Daoy (cell line): ENCODE measurements at places on chromosomes 16 and 17. TPM values are rescaled to one million over a fixed set of nuclear protein-coding genes. Genes with fewer than 3 reads are reported as not detected.

HID1 gene
- total RNA-seq = 0.11 and 0.45 TPM in 2 replicates

GRCh38 chr17:64632606-64633005 lies 29.5 kb downstream of the SMURF2 start:
- no peak for DNase-seq

DNA sequence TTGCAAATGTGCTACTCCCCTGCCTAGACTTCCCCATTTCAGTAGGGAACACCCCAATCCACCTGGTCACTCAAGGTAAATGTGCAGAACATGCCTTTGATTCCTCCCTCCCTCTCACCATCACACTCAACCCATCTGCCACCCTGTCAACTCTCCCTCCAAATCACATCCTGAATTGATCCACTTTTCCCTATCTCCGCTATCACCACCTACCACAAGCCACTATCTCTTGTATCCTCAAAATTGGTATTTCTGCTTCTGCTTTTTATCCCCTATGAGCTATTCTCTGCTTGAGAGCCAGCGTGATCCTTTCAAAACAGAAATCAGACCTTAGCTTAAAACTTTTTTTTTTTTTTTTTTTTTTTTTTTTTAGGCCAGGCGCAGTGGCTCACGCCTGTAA lies 5.4 kb upstream of the NOL11 start:
- no peak for DNase-seq

NTN1 gene
- total RNA-seq = 6.8 and 7.1 TPM in 2 replicates

- DNase-seq = peak; percentile 36
These were observed 19.8 kb downstream of the JPH3 start for GRCh38 chr16:87621976-87622713.

- DNase-seq = no peak
These were observed 66.7 kb downstream of the PPM1E start for GRCh38 chr17:58822148-58823050.

TBC1D3 gene
- total RNA-seq = 0.69 and 1.1 TPM in 2 replicates

- no peak for DNase-seq
These were observed 9.8 kb downstream of the RASL10B start for GRCh38 chr17:35740997-35741931.

- DNase-seq = no peak
These were observed 2.1 kb upstream of the MAF start for GRCh38 chr16:79602628-79603014.

DNA sequence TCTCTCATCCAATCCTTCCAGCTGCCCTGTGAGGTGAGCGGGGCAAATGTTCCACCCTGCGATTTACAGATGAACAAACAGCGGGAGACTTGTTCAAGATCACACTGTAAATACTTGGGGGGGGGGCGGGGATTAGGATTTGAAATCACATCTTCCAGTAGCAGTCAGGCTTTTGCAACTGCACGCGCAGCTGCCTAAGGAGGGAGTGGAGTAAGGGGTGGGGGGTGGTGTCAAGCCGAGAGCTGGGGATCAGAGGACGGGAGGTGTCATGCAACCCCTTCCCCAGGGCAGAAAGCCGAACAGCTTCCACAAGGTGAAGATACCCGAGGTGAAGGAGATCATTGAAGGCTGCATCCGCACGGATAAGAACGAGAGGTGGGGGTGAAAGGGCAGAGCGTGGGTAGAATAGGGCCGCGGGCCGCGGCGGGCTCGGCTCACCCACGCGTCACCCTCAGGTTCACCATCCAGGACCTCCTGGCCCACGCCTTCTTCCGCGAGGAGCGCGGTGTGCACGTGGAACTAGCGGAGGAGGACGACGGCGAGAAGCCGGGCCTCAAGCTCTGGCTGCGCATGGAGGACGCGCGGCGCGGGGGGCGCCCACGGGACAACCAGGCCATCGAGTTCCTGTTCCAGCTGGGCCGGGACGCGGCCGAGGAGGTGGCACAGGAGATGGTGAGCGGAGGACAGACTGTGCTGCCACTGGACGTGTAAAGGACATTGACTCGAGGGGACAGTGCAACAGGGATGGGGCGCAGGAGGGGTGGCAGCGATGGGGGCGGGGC lies 4.6 kb downstream of the WNK4 start:
- DNase-seq = no peak

SOX9 gene
- 7.4 and 8.4 TPM in 2 replicates for total RNA-seq

- peak; percentile 77 for DNase-seq
These were observed at the start of gene MPP3 for GRCh38 chr17:43832976-43833829. Gene MPP3, minus strand, starts transcription at chr17:43833146. Its CDS starts 1,240 bp downstream, at chr17:43831906.

- peak; percentile 83 for DNase-seq
These were observed 1.1 kb downstream of the MT2A start for GRCh38 chr16:56609463-56609921.

NLRC3 gene
- 0.06 and 0.21 TPM in 2 replicates for total RNA-seq

- DNase-seq = no peak
These were observed 39.4 kb upstream of the ACSF3 start for GRCh38 chr16:89054261-89054661.

TBC1D28 gene
- total RNA-seq = not detected in 2 replicates

CRYBA1 gene
- not detected in 2 replicates for total RNA-seq

DNA sequence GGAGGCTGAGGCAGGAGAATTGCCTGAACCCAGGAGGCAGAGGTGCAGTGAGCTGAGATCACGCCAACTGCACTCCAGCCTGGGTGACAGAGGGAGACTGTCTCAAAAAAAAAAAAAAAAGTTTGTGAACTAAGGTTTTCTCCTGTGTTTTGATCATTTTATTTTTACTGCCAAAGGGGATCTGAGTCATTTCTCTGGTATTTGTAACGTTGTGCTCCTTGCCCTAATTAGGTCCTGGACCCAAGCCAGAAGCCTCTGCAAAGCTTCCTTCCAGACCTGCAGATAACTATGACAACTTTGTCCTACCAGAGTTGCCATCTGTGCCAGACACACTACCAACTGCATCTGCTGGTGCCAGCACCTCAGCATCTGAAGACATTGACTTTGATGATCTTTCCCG lies 32.1 kb downstream of the IST1 start:
- peak; percentile 85 for DNase-seq

KIF18B gene
- total RNA-seq = 4.9 and 8.4 TPM in 2 replicates

CSH2 gene
- not detected in 2 replicates for total RNA-seq

DNA sequence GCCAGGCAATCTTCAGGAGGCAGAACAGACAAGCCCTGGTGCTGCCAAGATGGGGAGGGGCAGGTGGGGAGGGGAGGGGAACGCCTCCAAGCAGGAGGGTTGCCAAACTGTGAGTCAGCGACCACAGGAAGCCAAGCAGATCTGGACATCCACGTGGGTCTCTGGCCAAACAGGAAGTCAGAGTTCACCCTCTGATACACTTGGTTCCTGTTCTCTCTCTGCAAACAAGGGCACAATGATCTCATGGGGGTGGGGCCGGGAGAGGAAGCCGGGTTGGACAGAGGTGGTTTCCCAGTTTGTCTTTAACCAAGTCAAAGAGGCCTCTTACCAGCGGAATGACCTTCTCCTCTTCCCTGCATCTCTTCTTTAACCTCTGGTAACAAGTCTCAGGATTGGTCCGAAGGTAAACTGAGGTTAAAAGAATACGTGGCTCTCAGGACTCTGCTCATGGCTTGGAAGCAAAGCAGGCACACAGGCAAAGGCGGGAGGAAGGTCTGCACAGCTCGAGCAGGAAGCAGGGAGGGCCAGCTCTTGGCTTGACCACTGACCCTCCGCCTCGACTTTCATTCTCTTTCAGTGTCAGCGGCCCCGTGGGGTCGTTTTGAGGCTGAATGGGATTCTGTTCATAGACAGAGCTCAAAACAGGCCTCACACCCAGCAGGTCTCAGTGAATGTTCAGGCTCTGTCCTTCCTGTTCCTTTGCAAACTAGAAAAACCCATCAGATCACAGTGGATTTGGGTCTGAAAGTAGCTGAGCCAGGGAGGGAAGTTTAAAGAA lies 32.9 kb downstream of the TK2 start:
- DNase-seq = peak; percentile 98

DNA sequence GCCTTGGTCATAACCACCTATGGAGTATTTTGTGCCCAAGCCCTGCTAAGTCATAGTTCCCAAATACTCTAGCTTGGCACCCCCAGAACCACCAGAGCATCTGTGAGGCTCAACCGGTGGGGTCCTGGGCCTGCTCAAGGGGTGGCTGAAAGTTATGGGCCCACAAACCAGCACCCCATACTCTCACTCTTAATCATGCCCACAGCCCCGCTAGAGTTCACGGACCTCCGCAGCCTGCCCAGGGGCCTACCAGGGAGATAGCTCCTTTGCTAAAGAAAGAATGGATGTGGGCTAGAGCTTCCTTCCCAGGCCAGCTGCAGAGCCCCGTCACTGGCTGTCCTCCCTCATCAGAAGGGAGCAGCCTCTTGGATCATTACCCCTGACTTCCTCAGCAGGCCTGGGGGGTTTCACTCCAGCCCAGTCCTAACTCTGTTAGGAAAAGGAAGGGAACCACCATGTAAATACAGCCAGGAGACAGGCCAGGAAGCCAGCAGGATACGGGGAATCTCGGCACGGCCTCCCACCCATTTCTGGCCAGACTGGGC lies 1.4 kb downstream of the GIT1 start:
- no peak for DNase-seq

DNA sequence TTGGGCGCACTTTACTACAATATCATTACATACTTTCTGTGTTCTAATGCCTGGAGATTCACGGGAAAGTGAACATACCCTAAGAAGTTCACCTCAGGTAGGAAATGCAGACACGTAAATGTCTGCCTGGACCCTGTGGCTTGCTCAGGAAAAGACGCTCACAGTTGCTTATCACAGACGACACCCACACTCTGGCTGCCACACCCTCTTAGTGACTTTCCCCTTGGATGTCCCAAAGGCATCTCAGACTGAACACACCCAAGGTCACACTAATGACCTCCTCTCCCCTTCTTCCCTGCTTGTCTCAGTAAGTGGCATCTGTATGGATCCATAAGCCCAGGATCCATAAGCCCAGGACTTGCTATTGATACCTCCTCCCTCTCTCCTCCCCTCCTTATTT lies 32.6 kb downstream of the CDRT15 start:
- DNase-seq = no peak

IRX5 gene
- total RNA-seq = 3.6 and 7.6 TPM in 2 replicates

DNAI2 gene
- not detected in 2 replicates for total RNA-seq

GRCh38 chr16:67278773-67279295 lies 498 bp upstream of the PLEKHG4 start:
- peak; percentile 66 for DNase-seq

GRCh38 chr17:58621174-58621573 lies 70.7 kb downstream of the TEX14 start:
- DNase-seq = no peak

TBX21 gene
- 0.06 TPM in 1 of 2 replicates, not detected in the other for total RNA-seq

GRCh38 chr17:1830288-1830687 lies 483 bp downstream of the RPA1 start:
- peak; percentile 18 for DNase-seq

TLCD2 gene
- total RNA-seq = 0.17 and 0.71 TPM in 2 replicates

KRTAP1-5 gene
- total RNA-seq = not detected in 2 replicates

GAST gene
- total RNA-seq = not detected in 2 replicates

DNA sequence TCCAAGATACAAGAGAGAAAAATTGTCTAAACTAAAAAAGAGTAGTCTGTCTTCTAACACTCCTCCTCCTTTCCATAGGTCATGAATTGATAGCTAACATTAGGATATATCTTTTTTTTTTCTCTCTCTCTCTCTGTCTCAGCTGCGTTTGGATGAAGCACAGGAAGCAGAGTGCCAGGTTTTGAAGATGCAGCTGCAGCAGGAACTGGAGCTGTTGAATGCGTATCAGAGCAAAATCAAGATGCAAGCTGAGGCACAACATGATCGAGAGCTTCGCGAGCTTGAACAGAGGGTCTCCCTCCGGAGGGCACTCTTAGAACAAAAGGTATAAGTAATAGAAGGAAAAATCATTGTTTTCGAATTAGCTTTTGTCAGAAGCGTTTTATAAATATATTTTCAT lies 32.9 kb downstream of the ABHD15 start:
- DNase-seq = no peak

DNA sequence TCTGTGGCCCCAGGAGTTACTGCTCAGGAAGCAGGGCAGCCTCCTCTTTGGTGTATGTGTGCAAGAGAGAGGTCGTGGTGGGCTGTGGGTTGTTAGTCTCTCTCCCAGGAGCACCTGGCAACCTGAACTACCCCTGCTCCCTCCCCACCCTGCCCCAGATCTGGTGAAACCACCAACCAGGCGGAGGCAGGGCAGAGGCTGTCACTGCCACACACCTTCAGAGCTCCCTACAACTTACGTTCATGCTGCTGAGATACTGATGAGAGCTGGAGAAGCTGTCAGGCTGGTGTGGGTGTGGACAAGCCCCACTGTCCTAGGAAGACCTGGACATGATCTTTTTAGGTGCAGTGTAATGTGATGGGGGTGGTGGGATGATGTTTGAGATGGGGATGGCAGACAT lies 24.3 kb downstream of the GOSR2 start:
- DNase-seq = no peak

KRTAP4-11 gene
- total RNA-seq = not detected in 2 replicates

BANP gene
- 16.1 and 16.7 TPM in 2 replicates for total RNA-seq

DNA sequence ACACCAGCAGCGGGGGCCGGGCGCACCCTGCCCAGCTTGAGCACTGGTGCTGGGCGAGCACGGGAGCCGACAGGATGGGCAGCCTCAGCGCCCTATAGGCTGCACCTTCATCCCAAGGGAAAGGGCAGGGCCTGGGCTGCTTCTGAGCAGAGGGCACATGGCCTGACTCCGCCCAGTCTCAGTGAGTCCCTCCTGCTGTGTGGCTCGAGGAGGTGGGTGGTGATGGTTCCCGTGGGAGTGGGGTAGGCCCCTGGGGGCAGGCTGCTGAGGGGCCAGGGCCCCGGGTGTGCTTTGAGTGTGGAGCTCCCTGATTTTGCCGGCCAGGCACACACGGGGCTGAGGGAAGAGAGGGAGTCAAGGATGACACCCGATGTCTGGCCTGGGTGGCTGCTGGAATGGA lies 37.9 kb downstream of the TSC2 start:
- DNase-seq = no peak

GRCh38 chr16:28496844-28497243 lies 2.4 kb downstream of the APOBR start:
- DNase-seq = no peak

- DNase-seq = peak; percentile 92
These were observed 29.4 kb upstream of the BAHCC1 start for GRCh38 chr17:81365601-81366585.

GRCh38 chr17:68576137-68576536 lies 25.0 kb downstream of the FAM20A start:
- DNase-seq = no peak
